ENCODE measurements at places on chromosomes 7 and 10.
A peak's percentile ranks its signal among the peaks of the same experiment; 100 is the strongest.

GRCh38 chr10:74104996-74105395 is 45.6 kb downstream of the AP3M1 start:
- no peak for DNase-seq

DNA sequence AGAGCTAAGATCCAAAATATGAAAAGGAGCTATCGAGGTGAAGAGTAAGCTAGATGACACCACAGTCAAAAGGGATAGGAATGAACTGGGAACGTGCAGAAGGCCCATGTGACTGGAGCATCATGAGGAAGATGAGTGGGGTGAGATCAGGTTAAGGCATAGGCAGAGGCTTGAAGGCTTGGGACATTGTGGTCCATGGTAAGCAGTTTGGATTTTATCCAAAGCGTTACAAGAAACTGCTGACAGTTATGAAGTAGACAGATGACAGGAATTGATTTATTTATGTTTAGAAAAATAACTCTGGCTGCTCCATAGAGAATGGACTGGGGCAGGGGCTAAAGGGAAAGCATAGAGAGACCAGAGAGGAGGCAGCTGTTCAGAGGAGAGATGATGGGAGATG is 18.1 kb upstream of the PANK1 start:
- DNase-seq, result no peak

- DNase-seq, result no peak
These were observed 37.9 kb downstream of the PIP4K2A start for GRCh38 chr10:22676435-22676834.

DNA sequence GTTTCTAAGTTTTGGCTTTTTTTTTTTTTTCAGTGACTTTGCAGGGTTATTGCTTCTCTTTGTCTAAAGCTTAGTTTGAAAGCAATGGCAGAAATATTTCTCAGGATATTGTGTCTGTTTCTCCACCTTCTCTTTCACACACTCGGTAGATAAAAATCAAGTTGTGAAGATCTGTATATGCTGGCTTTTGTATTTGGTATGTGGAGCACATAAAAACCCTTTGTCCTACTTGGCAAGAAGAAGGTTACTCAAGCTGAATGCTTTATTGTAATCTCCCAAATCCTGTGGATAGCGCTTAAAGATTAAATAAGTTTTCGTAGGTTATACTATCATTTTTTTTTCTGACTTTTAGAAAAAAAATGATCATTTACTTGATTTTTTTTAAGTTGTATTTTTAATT is 172.4 kb downstream of the CDCA7L start:
- no peak for DNase-seq

GRCh38 chr7:1692515-1693418 is 22.7 kb downstream of the ELFN1 start:
- no peak for DNase-seq

- peak; percentile 38 for DNase-seq
These were observed 293.8 kb downstream of the RNLS start for GRCh38 chr10:88289342-88289741.

GRCh38 chr7:77235276-77235675 is 35.7 kb upstream of the FGL2 start:
- DNase-seq, result no peak

DNA sequence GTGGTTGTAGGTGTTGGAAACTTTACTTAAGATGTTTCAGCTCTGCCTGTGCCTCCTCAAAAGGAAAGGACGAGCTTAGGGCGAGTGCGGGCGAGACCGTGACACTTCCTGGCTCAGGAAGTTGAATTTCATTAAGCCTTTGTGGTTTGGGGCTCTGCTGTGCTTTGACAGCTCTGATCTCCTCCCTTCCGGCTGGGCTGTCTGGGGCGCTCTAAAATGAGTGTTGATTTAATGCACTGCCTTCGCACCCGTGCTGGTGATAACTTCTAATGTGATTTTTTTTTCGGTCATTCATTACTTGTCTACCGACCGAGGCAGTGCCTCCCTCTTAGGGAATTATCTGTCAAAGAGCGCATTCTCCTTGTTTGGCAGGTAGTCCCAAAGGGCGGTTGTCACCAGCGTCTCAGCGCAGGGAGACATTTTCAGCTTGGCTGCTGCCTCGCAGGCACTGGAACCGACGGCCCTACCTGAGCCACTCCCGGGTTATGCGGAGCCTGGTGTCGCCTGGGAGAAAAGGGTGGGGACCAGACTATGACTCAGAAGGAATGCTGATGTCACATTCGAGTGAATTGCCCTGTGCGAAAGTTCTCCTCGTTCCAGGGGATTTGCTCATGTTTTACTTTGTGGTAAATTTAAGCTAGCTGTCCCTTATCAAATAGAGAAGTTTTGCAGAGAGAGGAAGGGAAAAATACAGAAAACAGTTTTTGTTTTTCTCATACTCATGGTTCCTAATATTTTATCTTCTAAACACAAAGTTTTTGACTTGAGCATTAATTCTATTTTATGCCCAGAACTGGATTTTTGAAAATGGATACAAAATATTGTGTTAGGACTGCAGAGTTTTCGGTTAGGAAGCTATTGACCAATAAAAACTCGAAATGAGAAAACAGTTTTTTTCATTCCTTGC is 920 bp downstream of the TES start:
- DNase-seq, result peak; percentile 70

DNA sequence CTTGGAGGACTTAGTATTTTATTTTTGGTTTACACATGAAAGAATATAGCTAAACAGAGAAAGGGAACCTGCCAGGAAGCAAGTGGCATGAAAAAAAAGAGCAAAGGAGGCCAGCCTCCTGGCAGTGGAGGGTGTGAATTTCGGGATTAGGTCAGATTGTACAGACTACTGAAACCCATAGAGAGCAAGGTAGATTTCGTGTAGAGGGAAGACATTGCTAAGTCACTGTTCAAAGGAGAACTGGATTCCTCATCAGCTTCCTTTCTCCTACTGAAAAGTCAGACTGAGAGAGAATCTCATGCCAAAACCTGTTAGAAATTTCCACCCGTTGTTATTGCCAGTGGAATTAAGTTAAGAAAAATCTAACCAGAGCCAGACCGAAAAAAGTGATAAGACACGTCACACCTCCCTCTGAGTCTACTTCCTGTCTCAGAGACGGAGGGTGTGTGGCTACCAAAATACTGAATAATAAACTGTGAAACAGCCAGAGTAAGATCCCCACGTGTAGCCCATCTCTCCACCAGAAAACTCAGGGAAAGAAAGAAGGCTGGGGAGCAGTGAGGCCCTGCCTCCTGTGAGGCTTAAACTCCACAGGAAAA is 118.8 kb downstream of the SKIDA1 start:
- DNase-seq, result no peak

- DNase-seq, result no peak
These were observed 1.5 kb downstream of the UMAD1 start for GRCh38 chr7:7642081-7642480.

- no peak for DNase-seq
These were observed 104.7 kb downstream of the FGFR2 start for GRCh38 chr10:121493521-121493920.

DNA sequence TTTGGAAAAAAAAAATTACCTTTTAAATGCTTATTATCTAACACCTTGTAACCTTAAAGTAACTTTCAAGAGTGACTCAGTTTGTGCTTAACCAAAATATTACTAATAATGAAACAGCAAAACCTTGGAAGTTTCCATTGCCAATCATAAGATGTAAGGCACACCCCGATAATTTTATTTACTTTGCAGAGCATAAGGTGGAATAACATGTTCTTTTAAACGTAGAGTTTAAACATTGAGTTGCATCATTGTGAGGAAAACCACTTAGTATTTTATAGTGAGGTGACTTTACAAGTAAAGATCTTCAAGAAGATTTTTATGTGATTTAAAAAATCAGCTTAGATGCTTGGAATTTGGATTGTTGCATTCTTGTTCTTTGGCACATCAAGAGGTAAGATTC is at the start of gene PNLIPRP3:
TSS of gene PNLIPRP3 (plus strand) at position 177 of the 400 bp plus-strand sequence. CDS start at position 343, 166 bp downstream.
- DNase-seq, result no peak

DNA sequence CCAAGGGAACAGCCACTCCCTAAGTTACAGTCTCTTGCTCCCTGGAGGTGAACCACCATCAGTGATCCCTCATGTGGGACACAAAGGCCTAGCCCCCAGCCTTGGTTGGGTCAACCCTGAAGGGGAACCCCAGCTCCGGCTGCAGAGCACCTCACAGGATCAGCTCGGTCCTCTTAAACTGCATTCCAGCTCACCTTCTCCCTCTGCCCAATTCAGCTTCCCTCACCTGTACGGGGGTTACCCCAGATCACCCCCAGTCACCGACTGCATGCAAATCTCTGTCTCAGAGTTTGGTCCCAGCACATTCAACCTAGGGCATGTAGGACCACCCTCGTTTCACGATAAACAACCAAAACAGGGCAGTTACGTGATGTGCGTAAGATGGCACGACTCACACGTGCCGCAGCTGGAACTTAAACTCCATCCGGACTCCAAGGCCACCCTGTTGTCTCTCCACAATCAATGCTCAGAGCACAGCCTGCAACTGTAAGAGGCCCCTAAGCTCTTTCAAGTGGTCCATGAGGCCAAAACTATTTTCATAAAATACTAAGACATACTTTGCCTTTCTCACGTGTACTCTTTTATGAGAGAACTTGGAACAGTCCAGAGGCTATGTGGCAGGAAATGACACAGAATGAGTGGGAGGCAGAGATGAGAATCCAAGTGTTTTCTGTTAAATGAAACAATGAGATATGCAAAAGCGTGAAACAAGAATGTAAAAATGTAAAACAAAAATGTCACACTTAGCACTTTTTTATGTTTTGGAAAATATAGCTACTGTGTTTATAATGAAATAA is 285.2 kb downstream of the PTPRN2 start:
- no peak for DNase-seq

GRCh38 chr10:30190577-30191552 is 131.5 kb upstream of the JCAD start:
- no peak for DNase-seq

DNA sequence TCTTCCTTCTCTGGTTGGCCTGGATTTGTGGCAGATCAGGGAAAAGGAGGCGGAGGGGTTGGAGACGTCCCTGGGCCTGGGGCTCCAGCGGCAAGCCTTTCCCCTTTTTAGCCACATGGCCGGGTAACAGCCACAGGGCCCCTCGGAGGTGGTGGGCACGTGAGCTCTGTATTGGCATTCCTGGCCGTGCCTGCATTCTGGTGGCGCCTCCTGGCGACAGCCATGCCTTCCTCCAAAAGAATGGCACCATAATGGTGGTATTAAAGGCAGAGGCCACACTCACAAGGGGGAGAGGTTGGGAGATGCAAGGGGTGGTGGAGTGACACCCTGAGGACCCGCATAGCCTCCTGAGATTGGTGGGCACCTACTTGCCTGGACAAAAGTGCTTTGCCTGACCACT is 3.0 kb upstream of the AQP1 start:
- DNase-seq, result no peak

DNA sequence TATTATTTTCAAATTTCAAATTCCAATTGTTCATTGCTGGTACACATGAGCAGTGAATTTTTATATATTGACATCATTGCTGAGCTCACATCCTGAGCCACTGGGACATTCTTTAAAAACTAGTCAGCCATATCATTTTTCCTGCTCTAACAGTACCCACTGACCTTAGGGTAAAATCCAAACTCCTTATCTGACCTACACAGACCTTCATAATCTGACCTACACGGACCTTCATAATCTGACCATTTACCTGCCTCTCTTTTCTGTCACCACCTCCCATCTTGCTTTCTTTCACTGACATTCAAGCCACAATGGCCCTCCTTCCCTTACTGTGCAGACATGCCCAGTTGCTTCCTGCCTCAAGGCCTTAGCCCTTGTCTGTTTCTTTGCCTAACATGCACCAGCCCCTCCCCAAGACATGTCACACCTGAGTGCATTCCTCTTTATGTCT is 16.1 kb upstream of the CUZD1 start:
- no peak for DNase-seq

- no peak for DNase-seq
These were observed 46.3 kb downstream of the LRMDA start for GRCh38 chr10:75477680-75478079.

DNA sequence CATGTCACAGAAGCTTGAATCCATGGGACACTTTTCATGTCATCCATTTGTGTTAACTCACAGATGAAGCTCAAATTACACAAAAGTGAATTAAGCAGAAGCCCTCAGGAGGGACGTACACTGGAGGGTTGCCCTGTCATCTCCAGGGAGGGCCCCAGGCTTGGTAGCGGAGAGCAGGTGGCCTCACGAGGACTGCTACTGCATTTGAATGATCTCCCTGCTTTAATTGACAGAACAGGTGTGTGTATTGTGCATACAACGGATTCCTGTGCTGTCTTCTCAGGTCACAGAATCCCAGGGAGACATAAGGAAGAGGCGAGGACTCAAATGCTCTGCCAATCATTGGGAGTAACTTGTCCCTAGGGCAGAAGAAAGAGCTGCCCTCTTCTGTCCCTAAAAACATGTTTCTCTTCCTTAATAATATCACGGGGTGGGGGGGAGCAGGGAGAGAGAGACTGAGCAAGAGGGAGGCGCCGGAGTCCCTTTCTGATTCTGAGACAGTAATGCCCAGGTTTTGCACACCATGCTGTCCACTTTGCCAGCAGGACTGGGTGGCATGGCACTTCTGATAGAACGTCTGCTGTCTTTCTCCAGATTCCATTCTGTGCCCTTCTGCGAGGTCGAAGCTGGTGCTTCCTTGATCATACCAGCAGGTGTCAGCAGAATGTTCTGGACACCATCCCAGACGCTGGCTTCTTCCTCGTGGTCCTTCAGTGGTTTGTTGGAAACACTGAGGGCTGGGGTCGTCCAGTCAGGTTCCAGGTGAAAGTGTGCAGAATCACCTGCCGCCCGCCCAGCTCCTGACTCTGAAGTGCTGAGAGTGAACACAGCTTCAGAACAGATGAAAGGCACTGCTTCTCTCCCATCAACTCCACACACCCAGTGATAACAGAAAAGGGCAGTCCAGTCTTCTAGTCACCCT is 26.2 kb upstream of the RASGEF1A start:
- DNase-seq, result no peak

DNA sequence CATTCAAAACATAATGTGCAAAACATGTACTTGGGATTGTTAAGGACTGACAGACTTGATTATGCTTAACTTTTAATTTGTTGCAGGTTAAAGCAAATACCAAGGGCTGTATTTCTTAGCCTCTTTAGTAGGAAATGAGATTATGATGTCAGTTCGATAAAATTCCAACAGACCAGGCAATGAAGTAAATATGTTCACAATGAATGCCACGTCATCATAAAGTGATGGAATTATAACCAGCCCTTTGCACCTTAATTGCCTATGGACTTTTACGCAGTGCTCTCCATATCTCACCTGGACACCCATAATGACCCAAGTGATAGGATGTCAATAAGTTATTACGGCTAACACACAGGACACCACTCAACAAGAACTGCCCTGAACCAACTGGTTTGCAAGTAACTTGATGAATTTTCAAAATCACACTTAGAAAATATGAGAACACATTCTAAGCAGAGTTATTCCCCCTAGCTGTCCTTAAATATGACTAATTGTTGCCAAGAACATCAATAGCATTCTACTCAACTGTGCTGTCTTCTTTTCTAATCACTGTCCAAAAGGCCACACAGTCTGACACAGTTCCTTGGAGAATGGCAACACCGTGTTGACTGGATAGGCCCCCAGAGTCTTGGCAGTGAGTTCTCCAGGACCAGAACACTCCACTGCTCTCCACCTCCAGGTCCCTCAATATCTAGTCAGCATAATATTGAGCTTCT is 115.0 kb downstream of the CHCHD3 start:
- DNase-seq, result no peak

- DNase-seq, result no peak
These were observed 13.6 kb upstream of the SVIL start for GRCh38 chr10:29648114-29648982.

All from skeletal muscle cell (primary cell).